ENCODE measurements at places on chromosomes 2 and 18. TPM values are rescaled to one million over a fixed set of nuclear protein-coding genes. Genes with fewer than 3 reads are reported as not detected.

SLC40A1 gene
- total RNA-seq, result 1.3 TPM

NFE2L2 gene
- 56.5 TPM for total RNA-seq

SULT1C2 gene
- total RNA-seq, result not detected

TTL gene
- total RNA-seq, result 41.2 TPM

NEB gene
- 0.26 TPM for total RNA-seq

SCYGR4 gene
- total RNA-seq, result not detected

SNTG2 gene
- 0.37 TPM for total RNA-seq

DRC1 gene
- not detected for total RNA-seq

SP140 gene
- 142 TPM for total RNA-seq

CFC1 gene
- total RNA-seq, result not detected

NDUFB3 gene
- 116 TPM for total RNA-seq

EHBP1 gene
- 22.7 TPM for total RNA-seq

UPP2 gene
- total RNA-seq, result not detected

DNA sequence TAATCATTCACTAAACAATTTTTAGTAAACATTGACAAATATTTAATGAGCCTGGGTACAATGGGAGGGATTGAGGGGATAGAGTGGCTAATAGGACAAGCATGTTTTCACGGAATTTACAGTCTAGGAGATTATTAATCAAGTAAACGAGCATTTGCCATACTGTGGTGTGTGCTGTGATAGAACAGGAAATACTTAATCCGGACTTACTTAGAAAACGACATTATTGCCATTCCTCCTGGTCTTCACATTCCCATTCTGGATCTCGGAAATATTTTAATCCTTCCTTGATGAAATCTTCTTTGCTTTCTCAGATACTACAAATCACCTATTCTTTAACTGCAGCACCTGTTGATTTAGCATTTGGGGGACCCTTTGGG is 905 bp downstream of the TTLL4 start:
- DNase-seq, result no peak

GRCh38 chr2:160492401-160493226 is 993 bp downstream of the RBMS1 start:
- DNase-seq, result peak; percentile 62

GRCh38 chr18:5107988-5108387 is 89.1 kb downstream of the AKAIN1 start:
- DNase-seq, result no peak

- no peak for DNase-seq
These were observed 9.1 kb upstream of the FAM124B start for GRCh38 chr2:224410946-224411561.

- DNase-seq, result no peak
These were observed 48.7 kb downstream of the PRELID3A start for GRCh38 chr18:12456441-12456840.

DNA sequence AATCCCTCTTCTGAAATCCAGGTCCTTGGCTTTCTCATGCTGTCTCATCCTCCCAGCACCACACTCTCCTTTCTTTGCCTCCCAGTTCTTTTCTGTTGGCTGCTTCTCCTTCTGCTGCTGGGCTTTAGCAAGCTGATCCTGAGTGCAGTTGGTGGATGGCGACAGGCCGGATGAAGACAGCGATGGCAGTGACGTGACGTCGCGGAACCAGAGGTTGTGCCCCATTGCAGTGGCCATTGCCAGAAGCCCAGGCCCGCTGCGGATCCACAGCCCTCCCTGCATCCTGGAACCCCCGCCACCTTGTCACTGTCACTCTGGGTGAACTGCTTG is 75.2 kb downstream of the EIPR1 start:
- no peak for DNase-seq

GRCh38 chr2:196125596-196125995 is 45.8 kb downstream of the STK17B start:
- DNase-seq, result no peak

- no peak for DNase-seq
These were observed 25.5 kb downstream of the ASB18 start for GRCh38 chr2:236238751-236239150.

DNA sequence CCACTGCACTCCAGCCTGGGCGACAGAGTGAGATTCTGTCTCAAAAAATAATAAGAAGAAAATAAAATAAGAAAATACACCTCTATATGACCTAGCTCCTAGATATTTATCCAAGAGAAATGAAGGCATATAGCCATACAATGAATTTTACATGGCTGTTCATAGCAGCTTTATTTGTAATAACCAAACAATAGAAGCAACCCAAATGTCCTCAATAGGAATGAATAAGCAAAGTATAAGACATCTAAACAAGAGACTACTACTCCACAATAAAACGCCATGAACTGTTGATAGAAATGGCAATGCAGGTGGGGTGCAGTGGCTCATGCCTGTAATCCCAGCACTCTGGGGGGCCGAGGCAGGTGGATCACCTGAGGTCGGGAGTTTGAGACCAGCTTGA is 31.2 kb upstream of the MYCN start:
- DNase-seq, result no peak

DNA sequence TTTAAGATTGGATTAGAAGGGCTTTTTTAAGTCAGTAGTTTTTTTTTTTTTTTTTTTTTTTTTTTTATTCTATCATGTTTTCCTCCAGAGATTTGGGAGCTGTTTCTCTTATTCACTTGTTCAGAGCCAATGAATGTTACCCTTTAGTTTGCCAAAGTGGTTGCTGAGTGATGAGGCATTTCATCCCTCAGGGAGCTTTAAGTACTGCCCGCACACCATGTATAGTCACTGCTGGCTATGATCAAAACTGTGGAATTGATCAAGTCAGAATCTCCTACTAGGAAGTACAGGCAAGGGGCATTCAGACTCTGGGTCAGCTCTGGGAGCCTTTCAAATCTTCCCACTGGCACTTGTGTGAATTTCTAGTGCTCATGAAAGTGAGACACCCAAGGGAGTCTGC is 201.6 kb downstream of the IKZF2 start:
- DNase-seq, result no peak

DNA sequence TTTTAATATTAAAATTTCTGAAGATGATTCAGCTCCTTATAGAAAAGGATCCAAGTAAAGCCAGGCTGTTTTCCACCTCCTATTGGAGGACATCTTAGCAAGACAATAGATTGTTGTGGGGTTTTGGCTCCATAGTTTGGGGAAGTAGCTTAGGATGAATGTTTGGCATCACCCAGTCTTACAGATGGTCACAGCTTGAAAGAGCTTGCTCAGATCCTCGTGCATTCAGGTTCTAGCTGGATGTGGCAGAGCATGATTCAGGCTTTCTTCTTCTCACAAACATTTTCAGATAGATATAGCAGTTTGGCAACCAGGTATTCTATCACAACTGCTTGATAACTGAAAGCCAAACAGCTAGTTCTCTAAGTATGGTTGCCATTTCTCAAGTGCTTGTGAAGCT is 23.6 kb upstream of the PDCL3 start:
- DNase-seq, result no peak

- no peak for DNase-seq
These were observed 19.2 kb upstream of the PKDCC start for GRCh38 chr2:42028571-42029148.

DNA sequence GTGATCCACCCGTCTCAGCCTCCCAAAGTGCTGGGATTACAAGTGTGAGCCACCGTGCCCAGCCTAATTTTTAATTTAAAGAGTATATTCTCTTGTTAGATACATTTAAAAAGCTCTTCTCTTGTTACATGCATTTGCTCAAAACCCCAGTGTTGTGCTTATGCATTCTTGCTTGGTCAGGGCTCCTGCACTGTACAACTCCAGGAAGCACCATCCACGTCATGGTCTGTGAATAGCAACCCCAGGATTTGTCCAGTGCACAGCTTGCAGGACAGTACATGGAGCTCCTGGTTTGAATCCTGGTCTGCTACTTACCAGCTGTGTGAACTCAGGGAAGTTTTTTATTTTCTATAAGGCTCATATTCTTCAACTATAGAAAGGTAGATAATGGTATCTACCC is 80.8 kb downstream of the MDH1 start:
- DNase-seq, result no peak

DNA sequence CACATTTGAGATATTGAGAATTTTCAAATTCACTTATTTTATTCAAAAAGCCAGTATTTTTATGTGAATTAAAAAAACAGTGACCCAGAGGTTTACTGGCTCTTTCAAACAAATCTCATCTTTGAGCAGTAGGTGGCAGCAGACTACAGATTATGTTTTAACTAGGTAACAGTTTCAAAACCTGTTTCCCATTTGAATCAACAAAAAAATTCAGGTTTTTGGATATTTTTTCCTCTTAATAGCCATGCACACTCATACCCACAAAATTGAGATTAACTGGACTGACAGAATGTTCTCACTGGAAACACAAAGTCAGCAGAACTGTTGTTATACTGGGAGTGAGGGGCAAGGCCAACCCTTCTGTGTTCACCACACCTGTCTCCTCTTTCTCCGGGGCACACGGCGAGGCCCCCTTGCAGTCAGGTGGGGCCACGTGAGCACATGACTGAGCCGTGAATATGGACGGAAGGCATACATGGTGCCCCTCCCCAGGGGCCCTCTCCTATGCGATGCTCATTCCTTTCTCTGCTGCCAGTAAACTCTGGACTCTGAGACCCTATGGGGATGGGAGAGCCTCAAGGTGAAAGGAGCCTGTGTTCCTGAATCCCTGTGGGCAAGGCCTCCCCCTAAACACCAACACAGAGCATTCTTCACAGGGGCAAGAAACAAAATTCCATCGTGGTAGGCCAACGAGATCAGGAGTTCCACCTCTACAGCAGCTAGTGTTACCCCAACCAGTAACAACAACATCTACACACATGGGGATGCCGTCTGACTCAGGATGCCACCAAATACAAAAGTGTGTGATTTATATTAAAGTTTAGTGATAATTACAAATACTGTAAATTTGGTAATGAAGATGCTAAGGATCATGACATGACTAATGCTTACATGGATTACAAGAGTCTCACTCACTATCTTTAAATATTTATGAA is 80.4 kb downstream of the LPIN2 start:
- no peak for DNase-seq

- no peak for DNase-seq
These were observed 7.7 kb upstream of the GPC1 start for GRCh38 chr2:240427729-240428128.

GRCh38 chr2:227436436-227437174 is 35.4 kb upstream of the AGFG1 start:
- no peak for DNase-seq

DNA sequence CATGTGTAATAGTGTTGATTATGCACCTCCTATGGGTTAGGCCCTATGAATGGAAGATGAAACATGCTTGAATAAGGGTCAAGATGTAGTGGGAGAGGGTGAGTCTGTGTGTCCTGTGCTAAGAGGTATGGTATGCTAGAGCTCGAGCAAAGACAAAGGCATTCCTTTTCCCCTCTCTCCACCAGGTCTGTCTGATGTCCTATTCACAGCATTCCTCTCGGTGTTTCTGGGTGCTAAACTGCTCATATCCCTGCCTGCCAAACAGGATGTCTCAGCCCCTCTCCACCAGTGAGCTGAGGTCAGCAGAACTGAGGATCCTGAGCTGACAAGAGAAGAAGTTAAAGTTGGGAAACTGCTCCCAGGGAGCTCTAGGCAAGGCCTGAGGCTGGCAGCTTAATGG is 344.9 kb downstream of the TSN start:
- no peak for DNase-seq

DNA sequence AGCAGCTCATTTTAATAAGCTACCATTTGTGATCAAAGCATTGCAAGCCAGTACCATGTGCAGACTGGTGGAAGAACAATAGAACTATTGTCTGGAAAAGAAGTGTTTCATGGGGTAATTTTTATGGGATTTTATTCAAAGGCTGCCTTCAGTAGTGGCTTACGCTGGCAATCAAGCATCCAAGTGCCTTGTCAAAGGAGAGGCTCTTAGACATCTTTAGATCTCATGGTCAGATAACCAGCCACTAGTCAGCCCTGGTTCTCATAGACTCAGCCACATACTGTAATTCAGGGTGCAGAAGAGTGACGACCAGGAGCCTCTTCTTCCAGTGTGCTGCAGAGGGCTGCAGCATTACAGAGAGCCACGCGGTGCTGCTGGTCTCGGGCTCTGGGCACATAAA is 98.5 kb upstream of the NOSTRIN start:
- no peak for DNase-seq

- DNase-seq, result no peak
These were observed 92.1 kb downstream of the ACKR3 start for GRCh38 chr2:236661762-236662110.
